NCI-H2081 treated with DMSO at 0.1 percent for 48 hours (cell line): ENCODE measurements at places on chromosomes 6 and 20.

GRCh38 chr6:98560841-98561240 lies 273.5 kb upstream of the POU3F2 start:
- no peak for DNase-seq

- no peak for DNase-seq
These were observed 15.0 kb downstream of the CALHM6 start for GRCh38 chr6:116476002-116476678.

DNA sequence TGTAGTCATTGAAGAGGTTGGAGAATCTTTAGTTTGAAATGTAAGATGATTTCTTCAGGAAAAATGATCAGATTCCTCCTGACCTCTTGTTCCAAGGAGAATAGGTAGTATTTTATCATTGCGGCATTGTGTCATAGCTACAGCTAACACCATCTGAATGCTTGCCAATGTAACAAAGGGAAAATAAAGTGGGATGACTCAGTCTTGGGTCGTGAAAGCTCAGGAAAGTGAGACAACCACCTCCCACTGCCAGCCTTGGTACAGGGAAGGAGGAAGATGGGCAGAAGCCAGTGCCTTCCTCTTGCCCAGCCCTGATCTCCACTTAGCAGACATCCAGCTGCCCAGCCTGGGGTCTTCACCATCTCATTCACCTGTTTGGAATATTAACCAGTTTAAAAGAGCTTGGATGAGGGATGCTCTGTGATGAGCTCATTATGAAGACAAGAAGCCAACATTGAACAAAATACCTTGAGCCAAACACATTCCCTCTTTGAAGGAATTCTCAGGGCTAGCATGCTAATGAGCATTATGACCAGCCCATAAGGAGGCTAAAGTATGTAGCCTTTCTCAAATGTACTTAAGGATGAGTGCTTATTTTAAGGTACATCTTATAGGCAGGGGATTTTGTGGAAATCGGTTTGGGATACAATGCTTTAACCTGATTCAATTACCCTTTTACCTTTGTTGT lies 40.0 kb upstream of the APCDD1L start:
- no peak for DNase-seq

DNA sequence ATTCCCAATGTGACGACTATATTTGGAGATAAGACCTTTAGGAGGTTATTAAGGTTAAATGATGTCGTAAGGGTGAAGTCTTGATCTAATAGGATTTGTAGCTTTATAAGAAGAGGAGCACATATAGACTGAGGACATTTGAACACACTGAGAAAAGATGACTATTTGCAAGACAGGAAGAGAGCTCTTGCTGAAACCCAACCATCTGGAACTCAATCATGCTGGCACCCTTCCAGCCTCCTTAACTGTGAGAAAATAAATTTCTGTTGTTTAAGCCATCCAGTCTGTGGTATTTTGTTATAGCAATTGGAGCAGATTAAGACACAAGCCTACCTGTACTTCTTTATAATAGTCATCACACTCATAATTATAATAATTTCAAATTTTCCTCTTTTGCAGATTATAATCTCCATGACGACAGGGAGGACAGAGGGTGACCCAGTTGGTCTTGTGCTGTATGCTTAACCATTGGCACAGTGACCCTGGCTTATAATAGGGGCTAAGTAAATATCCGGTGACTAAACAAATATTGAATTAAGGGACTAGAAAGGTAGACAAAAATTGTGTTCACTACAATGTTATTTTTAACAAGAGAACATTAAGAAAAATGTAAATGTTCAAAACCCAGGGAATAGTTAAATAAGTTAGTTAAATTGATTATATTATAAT lies 206.4 kb upstream of the HDDC2 start:
- DNase-seq = no peak

- no peak for DNase-seq
These were observed 26.2 kb downstream of the PHACTR3 start for GRCh38 chr20:59630526-59630925.

GRCh38 chr6:148818939-148819575 lies 72.2 kb downstream of the UST start:
- no peak for DNase-seq

DNA sequence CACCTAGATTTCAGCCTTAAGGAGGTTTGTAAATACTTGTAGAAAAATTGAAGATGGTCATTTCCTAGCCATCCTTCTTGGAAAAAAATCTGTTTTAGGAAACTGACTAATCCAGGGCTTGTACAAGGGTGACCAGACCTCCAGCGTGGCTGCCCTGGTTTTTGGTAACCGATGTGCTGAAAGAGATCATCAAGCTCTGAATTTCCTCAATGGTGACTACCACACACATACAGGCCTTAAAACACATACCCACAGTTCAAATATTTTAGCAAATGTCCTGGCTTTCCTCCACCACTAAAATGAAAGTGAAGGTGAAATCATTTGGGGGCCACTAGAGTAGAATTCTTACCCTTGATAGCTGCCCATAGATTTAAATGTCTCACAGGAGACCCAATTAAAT lies 215.3 kb upstream of the SUPT3H start:
- DNase-seq = no peak

- no peak for DNase-seq
These were observed 11.9 kb downstream of the SYNE1 start for GRCh38 chr6:152625213-152625612.

DNA sequence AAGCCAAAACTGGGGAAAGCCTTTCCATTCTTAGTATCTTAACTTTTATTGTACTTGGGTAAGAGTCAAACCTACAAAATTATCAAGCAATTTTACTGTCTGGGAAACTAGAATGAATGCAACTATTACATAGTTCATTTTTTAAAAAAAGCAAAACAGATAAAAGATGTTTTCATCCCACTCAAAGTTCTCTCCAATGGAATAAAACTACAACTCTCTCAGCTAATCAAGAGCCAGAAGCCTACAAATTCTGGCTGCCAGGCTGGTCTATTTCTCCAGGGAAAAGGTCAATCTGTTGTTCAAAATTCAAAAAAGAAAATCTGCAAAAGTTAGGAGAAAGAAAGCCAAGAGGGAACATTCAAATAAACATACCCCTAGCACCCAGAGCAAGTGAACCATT lies 56.2 kb downstream of the COL12A1 start:
- no peak for DNase-seq

DNA sequence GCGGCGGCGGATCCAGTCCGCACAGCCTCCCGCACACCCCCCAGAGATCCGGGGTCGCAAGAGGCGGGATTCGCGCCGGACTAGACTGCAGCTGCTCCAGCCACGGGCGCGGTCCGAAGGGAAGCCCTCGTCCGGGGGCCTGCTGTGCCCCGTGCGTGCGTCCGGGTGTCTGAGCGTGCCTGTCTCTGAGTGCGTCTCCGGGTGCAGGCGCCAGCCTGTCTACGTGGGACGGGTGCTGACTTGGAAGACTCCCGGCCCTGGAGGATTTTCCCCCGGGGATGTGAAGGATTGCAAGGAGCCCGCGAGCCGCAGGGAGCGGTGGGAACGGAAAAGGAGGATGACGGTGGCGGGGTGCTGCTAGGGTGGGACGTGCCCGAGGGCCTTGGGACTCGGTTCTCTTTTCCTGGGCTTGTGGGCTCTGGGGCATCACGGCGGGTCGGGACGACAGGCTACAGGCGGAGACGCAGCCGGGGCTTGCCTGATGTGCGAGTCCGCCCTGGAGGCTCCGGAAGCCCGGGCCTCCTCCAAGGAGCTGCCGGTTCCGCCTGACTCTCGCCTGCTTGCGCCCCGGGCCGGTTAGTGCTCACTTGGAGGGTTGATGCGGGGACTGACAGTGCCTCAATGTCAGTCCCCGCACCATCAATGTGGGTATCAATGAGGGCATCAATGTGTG lies 5.7 kb downstream of the MAFB start:
- no peak for DNase-seq

DNA sequence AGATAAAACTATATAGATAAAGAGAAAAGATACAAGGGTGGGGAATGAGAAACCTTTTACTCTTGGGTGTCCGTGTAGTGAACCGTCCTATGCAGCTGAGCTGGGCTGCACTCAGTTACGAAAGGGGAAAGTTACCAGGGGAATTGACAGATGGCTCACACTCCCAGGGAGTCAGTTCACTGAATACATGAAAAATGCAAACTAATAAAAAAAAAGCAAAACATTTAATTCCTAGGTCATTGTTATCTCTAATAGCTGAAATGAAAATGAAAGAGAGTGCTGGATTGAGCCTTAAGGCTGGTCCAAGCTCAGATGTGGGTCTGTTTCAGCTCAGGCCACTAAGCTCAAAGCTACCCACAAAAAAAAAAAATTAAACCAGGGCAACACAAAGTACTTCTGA lies 138.0 kb downstream of the THBS2 start:
- DNase-seq = no peak

DNA sequence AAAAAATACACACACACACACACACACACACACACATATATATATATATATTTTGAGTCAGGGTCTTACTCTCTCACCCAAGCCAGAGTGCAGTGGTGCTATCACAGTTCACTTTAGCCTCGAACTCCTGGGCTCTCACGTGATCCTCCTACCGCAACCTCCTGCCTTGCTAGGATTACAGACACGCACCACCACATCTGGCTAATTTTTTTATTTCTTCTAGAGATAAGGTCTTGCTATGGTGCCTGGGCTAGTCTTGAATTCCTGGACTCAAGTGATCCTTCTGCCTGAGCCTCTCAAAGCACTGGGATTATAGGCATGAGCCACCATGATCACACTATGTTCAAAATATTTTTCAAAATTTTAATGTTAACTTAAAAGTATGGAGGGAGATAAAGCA lies 43.5 kb downstream of the NUP153 start:
- no peak for DNase-seq

- DNase-seq = no peak
These were observed 21.1 kb downstream of the WRNIP1 start for GRCh38 chr6:2786269-2786668.

DNA sequence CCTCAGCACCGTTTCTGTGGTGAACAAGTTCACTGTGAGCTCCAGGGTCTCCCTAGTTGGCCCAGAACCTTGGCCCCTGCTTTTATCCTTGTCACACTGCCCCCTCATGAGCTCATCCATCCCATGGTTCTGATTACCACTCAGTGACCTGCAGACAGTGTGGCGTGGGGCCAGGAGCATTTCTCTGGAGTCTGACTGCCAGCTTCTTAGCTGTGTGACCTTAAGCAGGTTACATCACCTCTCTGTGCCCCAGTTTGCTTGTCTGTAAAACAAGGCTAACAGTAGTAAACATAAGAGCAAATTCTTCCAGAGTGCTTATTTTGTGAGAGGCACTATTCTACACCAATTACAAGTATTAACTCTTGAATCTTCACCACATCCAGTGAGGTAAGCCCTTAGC lies 14.8 kb upstream of the MDGA1 start:
- no peak for DNase-seq

- no peak for DNase-seq
These were observed 115.9 kb downstream of the OTOR start for GRCh38 chr20:16864069-16864468.

DNA sequence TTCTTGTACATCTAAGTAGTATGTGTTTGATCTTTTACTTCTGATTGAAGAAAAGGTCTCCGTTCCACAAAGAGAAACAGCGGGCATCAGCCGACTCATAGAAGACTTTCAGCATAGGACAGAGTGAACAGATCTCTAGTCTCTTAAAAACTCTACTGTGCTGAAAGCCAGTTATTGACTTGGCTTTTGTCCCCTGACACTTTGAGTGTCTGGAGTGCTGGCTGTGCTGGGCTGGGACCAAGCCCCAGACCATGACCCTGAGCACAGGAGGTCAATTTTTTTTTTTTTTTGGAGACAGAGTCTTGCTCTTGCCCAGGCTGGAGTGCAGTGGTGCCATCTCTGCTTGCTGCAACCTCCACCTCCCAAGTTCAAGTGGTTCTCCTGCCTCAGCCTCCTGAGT lies 27.8 kb downstream of the MYBL2 start:
- DNase-seq = no peak

GRCh38 chr6:4300917-4301316 lies 165.5 kb upstream of the ECI2 start:
- DNase-seq = no peak

DNA sequence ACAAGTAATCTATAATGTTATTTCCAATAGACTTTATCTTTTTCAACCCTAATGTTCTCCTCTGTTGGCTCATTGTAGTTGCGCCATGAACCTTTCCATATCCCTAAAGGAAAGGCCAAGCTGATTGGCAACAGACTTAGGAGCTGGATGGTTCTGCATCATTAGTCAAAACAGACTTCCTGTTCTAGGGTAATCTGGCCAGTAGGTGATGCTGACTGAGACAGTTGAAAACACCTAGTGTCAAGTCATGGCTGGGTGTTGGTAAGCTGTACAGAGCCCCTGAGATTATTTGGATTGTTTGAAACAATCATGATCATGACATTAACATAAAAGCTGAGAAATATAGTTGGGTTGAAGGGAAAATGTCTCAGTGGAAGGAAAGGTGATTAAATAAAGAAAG lies 231.4 kb downstream of the PHACTR1 start:
- DNase-seq = no peak

DNA sequence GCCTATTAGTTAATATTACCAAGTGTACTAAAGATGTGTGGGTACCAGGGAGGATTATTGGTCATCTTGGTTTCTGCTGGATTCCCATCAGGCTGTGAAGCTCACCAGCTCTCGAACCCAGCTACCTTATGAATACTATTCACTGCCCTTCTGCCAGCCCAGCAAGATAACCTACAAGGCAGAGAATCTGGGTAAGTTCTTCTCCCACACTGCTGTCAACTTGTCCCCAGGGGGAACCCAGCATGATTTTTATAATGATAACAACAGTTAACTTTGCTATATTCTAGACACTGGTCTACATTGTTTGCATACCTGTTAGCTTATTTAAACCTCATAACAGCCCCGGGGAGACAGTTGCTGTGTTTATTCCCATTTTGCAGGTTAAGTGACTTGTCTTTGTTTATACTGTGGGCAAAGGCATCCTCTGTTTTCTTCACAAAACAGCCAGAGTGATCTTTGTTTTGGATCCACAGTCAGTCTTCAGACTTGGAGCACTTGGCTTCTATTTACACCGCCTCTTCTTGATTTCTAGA lies 26.5 kb downstream of the TM9SF4 start:
- DNase-seq = no peak

DNA sequence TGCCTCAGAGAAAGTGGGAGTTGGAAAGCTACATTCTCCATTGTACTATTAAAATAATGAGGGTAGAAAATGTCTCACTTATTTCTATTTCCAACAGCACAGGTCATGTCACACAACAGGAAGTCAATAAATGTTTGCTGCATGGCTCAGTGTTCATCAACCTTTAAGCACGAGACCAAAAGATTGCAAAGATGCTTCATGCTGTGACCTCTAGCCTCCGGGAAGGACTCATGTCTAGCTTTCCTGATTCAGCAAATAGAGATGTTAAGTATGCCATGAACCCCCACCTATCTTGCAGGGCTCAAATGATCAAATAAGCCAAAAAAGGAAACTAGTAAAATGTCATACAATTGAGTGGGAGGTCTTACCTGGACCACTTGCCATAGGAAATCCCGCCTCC lies 57.4 kb downstream of the NCOA6 start:
- DNase-seq = no peak

GRCh38 chr6:168896321-168896720 lies 357.3 kb downstream of the THBS2 start:
- DNase-seq = no peak
